Hair follicle dermal papilla cell (primary cell): ENCODE measurements at places on chromosomes 2 and 18. TPM values are rescaled to one million over a fixed set of nuclear protein-coding genes. Genes with fewer than 3 reads are reported as not detected.

The C2orf66 gene
- total RNA-seq, result under 0.01 and 0.12 TPM in 2 replicates

The KRTCAP3 gene
- 0.32 TPM in 1 of 2 replicates, not detected in the other for total RNA-seq

The ALK gene
- total RNA-seq, result 0.12 and 0.16 TPM in 2 replicates

The ZNF521 gene
- total RNA-seq, result 70.4 and 94.4 TPM in 2 replicates

The NEURL3 gene
- not detected in 2 replicates for total RNA-seq

The RUFY4 gene
- total RNA-seq, result not detected in 2 replicates

The SCN1A gene
- total RNA-seq, result 1.9 and 11.5 TPM in 2 replicates

The GPR45 gene
- total RNA-seq, result not detected in 2 replicates

The UGT1A10 gene
- total RNA-seq, result not detected in 2 replicates

The AFF3 gene
- total RNA-seq, result 4.0 and 11.2 TPM in 2 replicates

The UGT1A8 gene
- total RNA-seq, result not detected in 2 replicates

The TTL gene
- total RNA-seq, result 30.4 and 42.7 TPM in 2 replicates
